Right hindlimb (tissue), 1 donor: ENCODE measurements at places on chromosomes 16 and 17.

DNA sequence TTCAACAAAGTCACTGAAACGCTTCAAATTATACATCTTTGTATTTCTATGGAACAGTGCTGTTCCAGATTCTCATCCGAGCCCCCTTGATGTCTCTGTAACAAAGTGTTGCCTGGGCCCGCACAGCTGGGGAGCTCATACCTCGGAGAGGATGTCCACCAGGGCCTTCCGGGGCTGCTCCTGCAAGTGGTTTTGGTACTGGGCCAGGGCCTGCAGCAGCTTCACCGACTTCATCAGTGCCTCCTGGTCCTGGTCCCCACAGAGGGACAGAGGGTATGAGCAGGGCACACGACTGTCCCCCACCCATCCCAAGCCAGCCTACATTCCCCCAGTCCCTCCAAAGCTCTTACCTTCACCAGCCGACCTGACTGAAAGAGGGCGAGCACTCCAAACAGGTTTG, 1.5 kb downstream of the MYBBP1A start:
- DNase-seq = no peak

GRCh38 chr16:23859713-23860269, 24.0 kb downstream of the PRKCB start:
- no peak for DNase-seq

GRCh38 chr16:87054856-87055255, 262.3 kb downstream of the C16orf95 start:
- DNase-seq = peak; percentile 4

GRCh38 chr17:75571885-75572215, 15.8 kb upstream of the MYO15B start:
- DNase-seq = no peak

GRCh38 chr16:66204756-66205155, 161.7 kb upstream of the CDH5 start:
- no peak for DNase-seq

DNA sequence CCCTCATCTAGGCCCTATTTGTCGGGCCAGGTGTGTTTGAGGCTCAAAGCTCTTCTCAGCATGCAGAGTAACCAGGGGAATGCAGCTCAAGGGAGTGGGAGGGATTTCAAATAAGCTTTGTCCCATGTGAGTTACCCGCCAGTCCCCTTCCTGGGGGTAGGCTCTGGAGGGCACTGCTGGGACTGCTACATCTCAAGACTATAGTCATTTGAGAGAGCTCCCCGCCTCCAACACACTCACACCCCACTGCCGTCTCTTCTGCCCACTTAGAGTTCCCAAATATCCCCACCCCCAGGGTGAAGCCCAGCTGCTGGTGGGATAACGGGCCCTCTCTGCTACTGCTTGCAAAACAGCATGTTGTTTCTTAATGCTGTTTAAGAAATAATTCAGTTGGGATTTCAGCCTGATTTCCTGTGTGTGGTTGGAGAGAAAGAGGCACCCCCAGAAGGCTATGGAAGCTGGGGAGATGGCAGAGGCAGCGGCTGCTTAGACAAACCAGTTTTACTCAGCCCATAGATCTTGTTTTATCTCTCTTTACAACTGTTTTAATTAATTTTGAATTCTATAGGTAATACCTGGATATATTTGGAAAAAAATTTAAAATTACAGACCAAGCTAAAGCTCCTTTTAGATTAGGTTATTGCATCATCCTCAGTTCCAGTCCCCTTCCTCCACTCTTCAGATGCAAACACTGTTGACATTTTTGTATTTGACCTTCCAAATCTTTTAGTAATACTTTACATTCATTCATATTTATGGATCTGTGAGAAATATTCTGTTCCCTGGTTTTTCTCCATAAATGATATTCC, 4.1 kb upstream of the MPO start:
- no peak for DNase-seq

DNA sequence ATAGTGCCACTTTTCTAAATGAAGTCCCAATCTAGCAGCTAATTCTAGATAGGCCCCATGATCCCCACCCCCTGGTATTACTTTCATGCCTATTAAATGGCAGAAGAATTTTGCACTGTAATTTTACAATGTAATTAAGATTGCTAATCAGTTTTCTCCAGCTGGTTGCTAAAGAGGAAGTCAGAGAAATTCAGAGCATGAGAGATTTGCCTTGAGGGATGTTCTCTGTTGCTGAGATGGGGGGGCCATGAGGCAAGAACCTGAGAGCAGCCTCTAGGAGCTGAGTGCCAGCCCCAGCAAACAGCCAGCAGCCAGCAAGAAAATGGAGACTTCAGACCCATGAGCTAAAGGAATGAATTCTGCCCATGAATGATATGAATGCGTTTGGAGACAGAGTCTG, 38.9 kb downstream of the SHCBP1 start:
- DNase-seq = no peak

DNA sequence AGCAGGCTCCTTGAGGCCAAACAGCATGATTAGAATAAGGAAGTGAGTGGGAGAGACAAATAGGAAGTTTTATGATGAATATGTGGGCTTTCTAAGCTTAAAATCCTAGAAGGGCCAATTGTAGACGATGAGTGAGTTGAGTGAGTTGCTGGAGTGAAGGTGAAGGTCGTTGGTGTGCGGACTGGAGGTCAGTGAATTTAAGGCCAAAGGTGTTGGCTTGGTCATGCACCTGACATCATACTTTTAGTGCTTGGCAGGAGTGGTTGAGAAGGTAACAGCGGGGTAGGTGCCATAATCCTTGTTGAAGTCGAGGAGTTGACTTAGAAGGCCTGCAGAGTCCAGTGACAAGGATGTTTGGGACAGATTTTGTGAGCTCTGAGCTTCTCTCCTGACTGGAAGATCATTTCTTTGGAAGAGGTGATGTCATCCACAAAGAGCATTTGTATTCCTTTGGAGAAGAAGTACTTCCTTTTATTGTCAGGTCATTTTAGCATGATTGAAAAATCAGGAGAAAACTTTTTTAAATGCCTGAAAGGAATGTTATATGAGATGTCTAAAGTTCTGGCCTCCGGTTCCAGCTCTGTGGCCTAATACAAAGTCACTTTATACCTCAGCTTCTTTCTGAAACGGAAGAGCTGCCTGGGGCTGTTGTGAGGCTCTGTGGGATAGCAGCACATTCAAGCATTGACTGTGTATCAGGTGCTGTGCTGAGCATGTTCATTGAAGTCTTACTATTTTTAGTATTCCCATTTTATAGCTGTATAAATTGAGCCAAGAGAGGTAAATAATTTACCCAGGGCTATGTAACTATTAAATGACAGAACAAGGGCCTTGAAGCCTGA, 53.6 kb upstream of the TBX2 start:
- no peak for DNase-seq

DNA sequence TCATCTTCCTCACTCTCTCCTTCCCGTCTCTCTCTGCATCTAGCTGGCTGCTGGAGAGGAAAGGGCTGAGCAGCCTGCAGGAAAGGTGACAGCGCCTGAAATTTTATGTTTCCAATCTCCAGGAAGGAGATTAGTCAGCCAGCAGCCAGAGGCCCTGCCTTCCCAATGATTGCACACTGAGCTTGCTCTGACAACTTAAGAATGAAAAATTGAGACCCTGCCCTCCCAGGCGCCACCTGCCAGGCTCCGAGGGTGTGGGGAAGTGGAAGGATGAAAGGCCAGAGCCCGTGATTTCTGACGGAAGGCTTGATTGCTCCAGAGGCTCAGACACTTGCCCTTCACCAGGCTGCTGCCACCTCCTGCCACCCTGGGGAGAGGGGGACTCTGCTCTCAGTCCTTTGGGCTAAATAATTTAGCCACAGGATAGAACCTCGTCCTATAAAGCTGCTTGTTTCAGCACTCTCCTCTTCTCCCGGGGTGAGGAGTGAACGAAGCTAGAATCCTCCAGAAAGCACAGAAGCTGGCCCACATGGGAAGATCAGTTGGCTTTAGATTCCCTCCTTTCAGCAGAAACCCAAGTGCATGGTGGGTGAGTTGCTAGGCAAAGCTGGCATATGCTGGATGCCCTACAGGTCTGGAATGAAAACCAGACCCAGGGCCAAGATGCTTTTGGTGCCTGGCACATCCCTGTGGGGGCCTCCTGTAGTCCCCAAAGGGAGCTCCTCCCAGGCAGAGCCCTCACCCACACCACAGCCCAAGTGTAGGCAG, 33.5 kb downstream of the GRIN2C start:
- no peak for DNase-seq
